ENCODE measurements at places on chromosomes 2 and 18.

- peak; percentile 59 for DNase-seq
Measured at GRCh38 chr18:9094307-9095226, 7.9 kb upstream of the NDUFV2 start.

DNA sequence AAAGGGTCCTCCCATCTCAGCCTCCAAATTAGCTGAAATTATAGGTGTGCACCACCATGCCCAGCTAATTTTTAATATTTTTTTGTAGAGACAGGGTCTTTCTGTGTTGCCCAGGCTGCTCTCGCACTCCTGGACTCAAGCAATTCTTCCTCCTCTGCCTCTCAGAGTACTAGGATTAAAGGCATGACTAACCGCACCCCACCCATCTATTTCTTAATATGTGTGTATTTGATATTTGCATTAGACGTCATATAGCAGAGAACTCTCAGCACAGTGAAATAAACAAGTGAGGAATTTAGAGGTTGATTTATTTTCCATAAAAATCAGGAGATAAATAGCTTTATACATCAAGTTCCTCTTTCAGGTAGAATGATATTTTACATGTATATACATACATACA lies 213.5 kb downstream of the FSIP2 start:
- DNase-seq, result no peak

- DNase-seq, result no peak
Measured at GRCh38 chr2:142533177-142533576, 344.3 kb upstream of the KYNU start.

- peak; percentile 66 for DNase-seq
Measured at GRCh38 chr2:30711646-30712085, 95.6 kb downstream of the CAPN13 start.

DNA sequence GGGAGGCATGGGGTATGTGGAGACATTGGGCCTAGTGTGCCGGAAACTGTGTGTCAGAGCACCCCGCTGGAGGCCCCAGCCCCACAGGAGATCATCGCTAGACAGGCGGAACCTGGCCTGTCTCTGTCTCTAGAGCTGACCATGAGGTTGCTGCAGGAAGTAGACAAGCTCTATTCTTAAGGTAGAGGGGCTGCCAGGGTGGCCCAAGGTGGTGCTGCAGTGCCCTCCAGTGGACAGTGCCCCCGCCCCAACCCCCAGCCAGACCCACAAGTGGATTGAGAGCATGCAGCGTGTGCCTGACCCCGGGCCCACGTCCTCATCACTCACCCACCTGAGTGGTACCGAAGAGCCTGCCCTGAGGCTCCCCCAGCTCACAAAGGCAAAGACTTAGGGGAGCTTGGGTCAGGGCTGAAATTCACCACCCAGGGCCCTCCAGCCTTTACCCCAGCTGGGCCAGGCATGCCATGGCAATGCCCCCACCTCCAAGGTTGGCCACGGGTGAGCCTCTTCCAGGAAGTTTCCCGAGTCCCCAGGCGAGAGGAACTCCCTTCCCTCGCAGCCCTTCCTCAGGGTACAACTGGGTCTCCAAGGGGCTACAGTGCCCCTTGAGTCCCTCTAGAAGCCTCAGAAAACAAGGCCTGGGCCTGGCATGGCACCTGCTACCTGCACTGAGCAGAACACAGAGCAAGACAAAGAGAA lies 155.0 kb downstream of the TTC32 start:
- no peak for DNase-seq

GRCh38 chr2:240111253-240111652 lies 24.9 kb downstream of the COPS9 start:
- DNase-seq, result no peak

DNA sequence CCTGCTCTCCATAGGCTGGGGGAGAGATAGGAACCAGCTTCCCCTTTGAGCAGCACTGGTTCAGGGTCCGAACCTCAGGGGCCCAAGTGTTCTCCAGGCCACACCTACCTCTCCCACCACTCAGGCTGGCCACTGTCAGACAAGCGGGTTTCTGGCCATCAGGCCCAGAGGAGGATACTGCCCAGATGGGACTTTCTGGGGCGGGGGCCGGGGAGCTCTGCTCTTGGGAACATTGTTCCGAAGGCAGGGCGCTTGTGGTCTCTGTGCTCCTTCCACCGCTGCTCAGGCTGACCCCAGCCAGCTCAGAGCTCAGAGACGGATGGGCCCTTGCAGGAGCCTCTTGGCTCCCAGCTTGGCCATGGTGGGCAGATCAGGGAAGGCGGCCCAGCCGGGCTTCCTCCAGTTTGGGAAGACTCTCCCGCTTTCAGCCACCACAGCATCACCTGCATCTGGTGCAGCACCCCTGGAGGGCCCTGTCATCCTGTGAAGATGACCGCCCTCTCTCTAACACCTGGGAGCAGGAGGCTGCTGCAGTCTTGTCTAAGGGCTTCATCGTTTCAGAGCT lies 5.2 kb upstream of the TRAF3IP1 start:
- no peak for DNase-seq

DNA sequence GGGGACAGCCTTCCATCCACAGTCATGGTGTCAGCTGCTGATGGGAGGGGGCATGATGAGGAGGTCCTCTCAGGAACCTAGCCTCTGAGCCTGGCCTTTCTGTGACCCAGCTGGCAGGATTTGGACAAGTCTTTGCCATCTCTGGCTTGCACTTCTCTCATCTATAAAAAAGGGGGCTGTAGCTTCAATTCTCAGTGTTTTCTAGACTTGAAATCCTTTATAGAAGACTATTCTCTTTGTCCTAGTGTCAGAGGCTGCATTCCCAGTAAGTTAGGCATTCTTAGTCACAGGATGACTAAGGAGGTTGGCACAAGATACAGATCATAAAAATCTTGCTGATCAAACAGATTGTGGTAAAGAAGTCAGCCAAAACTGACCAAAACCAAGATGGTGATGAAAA lies 958.5 kb downstream of the CNTNAP5 start:
- no peak for DNase-seq

- DNase-seq, result no peak
Measured at GRCh38 chr2:162062559-162062958, 11.5 kb downstream of the DPP4 start.

GRCh38 chr2:18408638-18409037 lies 151.8 kb downstream of the RDH14 start:
- no peak for DNase-seq

DNA sequence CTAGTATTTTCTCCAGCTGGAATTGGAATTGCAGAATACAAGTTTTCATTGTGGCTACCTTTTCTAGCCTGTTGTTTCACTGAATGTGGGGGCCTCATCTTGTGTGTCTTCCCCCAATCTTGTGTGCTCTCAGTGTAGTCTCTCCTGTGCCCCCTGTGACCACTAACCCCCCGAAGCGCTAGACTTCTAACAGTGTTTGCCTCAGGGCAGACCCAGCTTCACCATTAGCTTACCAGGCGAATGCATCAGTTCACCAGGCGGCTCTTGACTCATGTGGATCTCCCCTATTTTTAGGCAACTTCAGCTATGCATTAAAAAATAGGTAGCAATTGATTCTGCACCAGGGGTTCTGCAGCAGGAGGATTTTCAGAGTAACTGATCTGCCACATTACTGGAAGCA lies 376.2 kb upstream of the MEIS1 start:
- no peak for DNase-seq

DNA sequence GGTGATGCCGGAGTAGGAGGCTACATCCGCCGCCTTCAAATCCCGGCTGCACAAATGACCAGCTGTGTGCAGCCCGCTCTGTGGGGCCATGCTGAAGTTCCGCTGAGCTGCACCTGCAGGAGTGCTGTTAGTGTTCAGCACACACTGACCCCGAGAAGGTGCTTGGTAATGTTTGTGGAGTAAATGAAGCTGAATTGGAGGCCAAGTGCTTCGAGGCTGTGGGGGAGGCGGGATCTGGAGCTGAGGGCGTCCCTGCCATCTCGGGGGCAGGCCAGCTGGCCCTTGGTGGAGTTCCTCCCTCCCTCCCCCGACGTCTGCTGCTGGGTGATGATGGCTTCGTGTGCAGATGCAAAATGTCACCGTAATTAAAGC lies 23.2 kb downstream of the KCNF1 start:
- DNase-seq, result no peak

DNA sequence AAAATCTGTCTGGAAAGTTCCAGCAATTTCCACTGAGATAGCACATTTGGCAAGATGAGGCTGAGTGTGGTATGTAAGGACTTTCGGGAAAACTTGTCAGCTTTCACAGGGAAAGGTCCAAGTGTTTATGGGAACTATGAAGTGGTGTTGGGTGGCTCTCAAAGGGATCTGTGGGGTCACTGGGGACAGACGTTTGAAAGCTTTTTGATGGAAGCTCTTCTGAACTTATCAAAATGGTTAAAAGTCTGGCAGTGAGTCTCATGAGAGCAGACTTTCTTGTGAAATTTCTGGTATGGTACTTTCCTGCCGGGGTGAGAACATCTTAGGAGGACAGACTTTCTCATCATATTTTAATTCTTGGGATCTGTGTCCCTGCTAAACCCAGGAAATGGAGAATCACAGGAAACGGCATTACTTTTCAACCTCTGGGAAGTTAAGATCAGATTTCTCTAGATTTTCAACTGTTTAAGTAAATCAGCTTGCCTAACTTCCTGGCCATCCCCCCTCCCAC lies 546.3 kb upstream of the ZEB2 start:
- DNase-seq, result no peak

GRCh38 chr2:189997016-189997415 lies 65.5 kb downstream of the MSTN start:
- no peak for DNase-seq

GRCh38 chr2:28678944-28679343 lies 72.7 kb upstream of the PPP1CB start:
- peak; percentile 15 for DNase-seq

GRCh38 chr2:14952400-14952963 lies 320.0 kb downstream of the LRATD1 start:
- no peak for DNase-seq

GRCh38 chr18:27007880-27008279 lies 142.4 kb upstream of the AQP4 start:
- DNase-seq, result no peak

DNA sequence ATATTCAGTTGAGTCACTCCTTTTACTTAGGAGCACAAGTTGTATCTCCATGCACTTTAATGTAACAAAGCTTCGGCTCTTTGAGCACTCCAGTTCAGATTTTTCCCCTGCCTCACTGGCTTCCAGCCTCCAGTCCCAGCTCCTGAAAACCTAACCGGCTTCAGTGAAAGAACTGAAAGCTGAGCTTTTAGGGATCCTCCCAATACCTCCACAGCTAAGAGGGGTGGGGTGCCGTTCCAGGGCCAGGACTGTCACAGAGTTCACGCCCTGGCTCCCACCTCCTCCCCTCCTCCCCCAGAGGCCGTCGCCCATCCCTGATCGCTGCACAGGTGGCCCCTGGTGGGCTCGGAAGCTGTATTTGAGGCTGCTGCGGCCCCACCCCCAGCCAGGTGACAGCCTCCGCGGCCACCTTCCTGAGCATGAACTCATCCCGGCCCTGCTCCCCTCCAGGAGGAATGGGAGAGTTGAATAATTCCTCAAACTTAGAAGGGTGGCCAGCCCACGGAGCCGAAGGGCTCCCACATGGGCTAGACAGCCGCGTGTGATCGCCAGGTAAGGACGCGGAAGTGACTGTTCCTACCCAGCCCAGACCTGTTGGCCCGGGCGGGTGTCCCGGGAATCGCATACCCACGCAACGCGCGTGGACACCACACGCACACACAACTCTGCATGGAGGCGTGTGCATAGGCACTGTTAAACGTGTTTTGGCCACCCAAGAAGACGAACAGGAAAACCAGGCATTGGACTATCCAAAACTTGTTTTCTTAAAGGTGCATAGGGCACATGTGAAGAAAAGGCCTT lies 1.8 kb downstream of the MYO5B start:
- no peak for DNase-seq

DNA sequence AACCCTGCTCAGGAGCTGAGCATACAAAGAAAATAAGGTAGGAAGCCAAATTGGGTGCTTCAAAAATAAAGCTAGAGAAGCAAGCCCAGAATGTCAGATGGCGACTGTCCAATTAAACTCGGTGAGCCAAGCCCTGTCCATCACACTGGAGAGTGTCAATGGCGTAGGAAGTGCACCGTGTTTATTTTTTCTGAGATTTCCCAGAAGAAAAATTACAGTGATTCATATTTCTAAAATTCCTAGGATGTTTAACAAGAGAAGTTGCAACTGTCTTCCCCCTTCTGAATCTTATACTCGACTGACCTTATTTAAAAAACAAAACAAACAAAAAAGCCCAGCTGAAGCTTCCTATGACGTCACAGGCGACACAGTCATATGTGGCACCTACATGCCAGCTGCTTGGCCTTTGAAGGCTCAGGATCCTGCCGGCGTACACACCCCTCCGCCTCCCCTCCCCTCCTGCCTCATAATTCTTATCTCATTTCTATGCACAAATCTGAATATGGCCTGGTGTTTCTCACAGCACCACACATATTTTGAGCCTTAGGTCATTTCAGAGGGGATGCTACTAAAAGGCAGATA lies 60.8 kb downstream of the MBP start:
- no peak for DNase-seq

DNA sequence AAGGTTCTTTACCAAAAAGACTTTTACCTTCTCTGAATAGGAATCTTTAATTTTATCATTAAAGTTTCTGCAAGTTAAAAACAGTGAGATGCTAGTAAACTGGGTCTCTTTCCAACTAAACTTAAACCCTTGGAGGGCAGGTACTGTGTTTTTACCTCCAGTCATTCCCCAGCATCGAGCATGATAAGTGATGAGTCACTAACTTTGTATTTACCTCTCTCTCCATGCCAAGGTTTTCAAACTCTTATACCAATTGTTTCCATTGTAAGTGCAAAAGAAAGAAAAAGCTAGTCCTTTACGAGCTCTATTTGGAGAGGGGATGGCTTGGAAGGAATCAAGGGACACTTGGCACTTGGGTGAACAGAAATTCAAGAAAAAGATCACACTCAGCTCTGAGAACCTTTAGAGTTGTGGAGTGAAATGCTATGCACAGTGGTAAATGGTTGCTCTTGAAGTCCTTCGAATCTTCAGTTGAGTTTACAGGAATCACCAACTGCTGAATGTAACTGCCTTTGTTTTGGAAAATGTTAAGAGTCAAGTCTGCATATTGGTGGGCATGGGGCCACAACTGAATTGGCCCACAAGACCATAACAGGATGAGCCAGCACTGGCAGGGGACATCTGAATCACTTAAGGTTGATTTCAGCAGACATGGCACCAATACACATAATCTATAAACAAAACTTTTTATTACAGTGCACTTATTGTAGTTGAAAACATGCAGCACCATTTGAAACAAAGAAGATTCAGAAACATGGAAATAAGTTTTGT lies 8.3 kb upstream of the RBM43 start:
- DNase-seq, result no peak

DNA sequence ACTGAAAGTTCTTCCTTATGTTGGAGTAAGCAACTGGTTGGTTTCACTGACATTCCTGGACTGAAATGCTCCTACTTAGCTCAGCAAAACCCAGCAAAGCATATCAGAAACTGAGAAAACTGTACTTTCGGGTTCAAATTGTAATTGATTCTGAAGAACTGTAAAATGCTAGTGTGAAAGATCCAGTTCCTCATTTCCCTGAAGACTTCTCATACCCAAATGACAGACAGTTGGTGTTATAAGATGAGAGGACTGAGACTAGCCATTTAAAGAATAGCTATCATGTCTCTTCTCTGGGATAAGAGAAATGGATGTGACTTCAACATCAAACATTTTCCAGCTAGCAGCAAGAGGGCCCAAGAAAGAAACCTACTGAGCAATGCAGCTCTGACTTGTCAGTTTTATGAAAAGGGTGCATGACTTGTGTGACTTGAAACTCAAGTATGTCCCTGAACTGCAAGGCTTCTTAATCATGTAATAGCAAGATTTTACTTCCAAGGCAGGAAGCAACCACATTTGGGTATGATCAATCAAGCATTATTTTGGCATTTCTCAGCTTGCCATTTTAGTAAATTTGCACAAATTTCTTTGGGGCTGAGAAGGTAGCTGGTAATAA lies 420.3 kb upstream of the MMADHC start:
- no peak for DNase-seq
